ENCODE measurements at places on chromosomes 1 and 21. TPM values are rescaled to one million over a fixed set of nuclear protein-coding genes. Genes with fewer than 3 reads are reported as not detected.

The TMCO2 gene
- total RNA-seq: not detected

The CADM3 gene
- total RNA-seq: under 0.01 TPM

The MEX3A gene
- 3.4 TPM for total RNA-seq

The RGS16 gene
- 0.65 TPM for total RNA-seq

The NFASC gene
- under 0.01 TPM for total RNA-seq

The ZYG11B gene
- total RNA-seq: 22.4 TPM

The THEM5 gene
- total RNA-seq: not detected

The SPATA17 gene
- not detected for total RNA-seq

The GRIK3 gene
- total RNA-seq: not detected

The BSND gene
- total RNA-seq: not detected

The CD1D gene
- under 0.01 TPM for total RNA-seq

The ANGPTL3 gene
- not detected for total RNA-seq

The NBPF20 gene
- total RNA-seq: 1.8 TPM

The CFAP107 gene
- total RNA-seq: not detected

The SYPL2 gene
- not detected for total RNA-seq

The FCN3 gene
- not detected for total RNA-seq

The RGS5 gene
- 70.6 TPM for total RNA-seq

All from lung microvascular endothelial cell (primary cell).